ENCODE measurements at places on chromosomes 12 and 14.
A peak's percentile ranks its signal among the peaks of the same experiment; 100 is the strongest.

DNA sequence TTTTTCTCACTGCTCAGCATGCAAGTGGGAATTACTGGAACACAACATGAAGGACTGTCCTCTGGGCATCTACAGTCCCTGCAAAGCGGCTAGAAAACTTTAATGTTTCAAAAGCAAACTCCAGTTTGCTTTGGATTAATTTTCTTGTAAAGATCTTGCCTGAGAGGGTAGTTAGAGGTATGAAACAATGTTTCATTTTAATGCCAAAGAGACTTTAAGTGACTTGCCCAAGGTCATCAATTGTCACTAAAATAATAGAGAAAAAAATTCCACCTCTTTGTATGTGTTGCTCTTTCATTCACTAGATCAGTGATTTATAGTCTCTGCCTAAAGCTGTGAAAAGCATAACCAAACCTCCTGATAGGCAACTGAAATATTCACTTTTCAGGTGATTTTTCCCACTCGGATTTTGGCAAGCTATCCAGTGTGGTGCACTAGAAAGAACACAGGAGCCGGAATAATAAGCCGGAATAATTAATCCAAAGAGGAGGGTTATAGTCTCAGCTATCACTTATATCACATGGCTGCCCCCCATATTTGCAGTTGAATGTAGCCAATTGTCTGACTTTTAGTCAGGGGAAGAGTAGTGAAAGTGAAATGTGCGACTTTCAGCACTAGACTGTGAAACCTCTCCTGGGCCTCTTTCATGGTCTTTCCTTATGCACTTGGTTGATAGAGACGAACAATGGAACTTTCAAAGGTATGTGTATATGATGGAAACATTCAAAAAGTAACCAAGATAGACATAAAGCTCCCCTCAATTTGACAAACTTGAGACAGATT, 107.7 kb downstream of the SLC6A15 start:
- no peak for DNase-seq

- DNase-seq, result no peak
These were observed 81.2 kb upstream of the PRICKLE1 start for GRCh38 chr12:42670719-42671118.

DNA sequence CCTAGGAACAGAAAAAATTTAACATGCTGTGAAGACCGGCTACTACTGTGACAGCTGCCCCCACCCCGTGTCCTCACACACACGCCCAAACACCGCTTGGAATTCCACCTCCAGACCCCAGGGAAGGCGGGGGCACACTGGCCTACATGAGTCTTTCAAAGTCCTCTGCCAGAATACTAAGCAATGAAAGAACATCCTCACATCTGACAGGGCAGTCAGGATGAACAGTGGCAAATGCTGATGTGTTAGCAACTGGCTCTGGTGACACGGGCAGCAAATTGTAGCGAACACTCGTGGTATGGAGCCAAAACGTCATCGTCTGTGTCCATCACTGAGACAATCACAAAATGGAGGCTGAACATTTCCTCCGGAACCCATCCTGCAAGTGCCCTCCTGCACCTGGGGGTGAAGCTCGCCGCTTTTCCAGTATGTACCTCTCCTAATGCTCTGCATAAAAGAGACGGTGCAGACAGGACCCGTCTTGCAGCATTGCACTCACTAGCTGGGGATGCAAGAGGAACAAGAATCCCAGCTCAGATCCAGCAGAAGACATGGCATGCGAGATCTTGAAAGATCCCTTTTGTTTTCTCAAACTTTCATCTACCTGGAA, 94.8 kb downstream of the BCL11B start:
- DNase-seq, result no peak

- no peak for DNase-seq
These were observed 48.0 kb upstream of the RIMBP2 start for GRCh38 chr12:130764073-130764472.

DNA sequence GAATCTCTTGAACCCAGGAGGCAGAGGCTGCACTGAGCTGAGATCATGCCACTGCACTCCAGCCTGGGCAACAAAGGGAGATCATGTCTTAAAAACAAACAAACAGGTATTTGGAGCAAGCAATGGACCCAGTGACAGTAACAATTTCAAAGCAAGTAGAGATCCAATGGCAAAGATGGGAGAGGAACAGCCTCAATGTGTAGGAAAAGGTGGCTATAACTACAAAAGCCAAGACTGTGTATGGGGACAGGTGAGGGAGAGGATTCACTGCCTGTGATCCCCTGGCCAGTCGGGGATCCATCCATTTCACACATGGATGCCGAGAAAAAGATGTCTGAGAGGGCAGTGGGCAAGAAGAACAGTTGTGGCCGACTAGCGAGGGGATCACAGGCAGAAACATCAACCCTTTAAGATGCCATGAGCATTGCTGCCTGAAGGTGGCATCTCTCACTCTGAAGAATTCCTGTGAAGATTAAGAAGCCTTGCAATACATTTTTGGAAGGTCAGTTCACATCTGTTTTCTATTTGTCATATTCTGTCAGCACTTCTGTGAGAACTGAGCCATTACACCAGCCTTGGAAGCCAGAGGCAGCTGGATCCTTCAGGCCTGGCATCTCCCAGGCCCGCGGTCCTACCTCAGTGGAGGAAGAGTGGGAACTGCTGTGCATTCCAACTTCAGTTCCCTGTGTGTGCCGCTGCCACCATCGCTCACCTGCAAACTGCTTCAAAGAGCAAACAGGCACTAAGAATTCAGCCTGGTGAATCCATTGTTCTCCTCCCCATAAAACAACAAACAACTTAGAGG, 54.5 kb upstream of the FRS2 start:
- DNase-seq, result peak; percentile 99

DNA sequence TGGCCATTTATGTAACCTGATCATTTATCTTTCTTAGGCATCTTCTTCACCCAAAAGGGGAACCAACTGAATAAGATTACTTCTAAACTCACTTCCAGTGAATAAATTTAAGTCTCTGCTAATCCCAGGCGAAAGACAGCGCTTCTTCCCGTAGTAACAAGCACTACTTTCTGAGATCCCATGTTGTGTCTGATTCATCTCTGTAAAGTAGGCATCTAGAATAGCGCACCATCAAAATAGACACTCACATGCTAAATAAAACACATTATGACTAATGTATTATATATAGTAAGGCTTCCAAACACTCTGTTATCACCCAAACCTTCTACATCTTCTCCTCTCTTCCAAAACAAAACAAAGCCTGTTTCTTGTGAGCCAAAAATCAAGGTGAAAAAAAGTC, 15.1 kb downstream of the GTF2A1 start:
- no peak for DNase-seq

DNA sequence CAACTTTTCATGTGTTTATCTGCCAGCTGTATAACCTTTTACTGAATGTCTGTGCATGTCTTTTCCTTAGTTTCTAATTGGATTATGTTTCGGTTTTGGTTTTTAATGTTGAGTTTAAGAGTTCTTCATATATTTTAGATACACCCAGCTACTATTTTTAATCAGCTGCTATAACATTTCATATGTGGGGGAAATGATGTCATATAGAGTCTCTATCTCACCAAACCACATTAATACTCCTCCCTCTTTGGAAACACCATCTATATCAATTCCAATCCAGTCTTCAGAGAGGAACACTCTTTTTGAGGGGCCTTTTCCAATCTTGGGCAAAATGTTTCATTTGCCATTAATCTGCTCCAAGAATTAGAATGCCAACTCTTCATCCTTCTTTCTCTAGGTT, 28.5 kb upstream of the GCH1 start:
- no peak for DNase-seq

GRCh38 chr14:24632761-24633160, 1.2 kb downstream of the GZMB start:
- no peak for DNase-seq

All from GOT3 (cell line).